ENCODE measurements at places on chromosomes 6 and 20. TPM values are rescaled to one million over a fixed set of nuclear protein-coding genes. Genes with fewer than 3 reads are reported as not detected.

SRMS gene
- total RNA-seq = not detected

PGBD1 gene
- 2.3 TPM for total RNA-seq

BMP2 gene
- 2.5 TPM for total RNA-seq

TRIM15 gene
- not detected for total RNA-seq

KIF25 gene
- total RNA-seq = 0.35 TPM

SH3BGRL2 gene
- 5.9 TPM for total RNA-seq

LY6G6D gene
- total RNA-seq = not detected

MEP1A gene
- not detected for total RNA-seq

ARFGEF3 gene
- total RNA-seq = 0.86 TPM

GNMT gene
- total RNA-seq = 2.3 TPM

MYH7B gene
- total RNA-seq = 222 TPM

ZSCAN26 gene
- 14.0 TPM for total RNA-seq

POM121L2 gene
- total RNA-seq = not detected

PLG gene
- total RNA-seq = 0.40 TPM

HMGCLL1 gene
- 2.0 TPM for total RNA-seq

SSTR4 gene
- total RNA-seq = not detected

HLA-DQB1 gene
- total RNA-seq = 2.9 TPM

MEA1 gene
- total RNA-seq = 26.7 TPM

ANKRD6 gene
- 15.0 TPM for total RNA-seq

RIPPLY2 gene
- not detected for total RNA-seq

NRSN1 gene
- not detected for total RNA-seq

OR2B6 gene
- not detected for total RNA-seq

THEMIS gene
- 0.13 TPM for total RNA-seq

STMND1 gene
- total RNA-seq = not detected
